ENCODE measurements at places on chromosomes 5 and 9.

DNA sequence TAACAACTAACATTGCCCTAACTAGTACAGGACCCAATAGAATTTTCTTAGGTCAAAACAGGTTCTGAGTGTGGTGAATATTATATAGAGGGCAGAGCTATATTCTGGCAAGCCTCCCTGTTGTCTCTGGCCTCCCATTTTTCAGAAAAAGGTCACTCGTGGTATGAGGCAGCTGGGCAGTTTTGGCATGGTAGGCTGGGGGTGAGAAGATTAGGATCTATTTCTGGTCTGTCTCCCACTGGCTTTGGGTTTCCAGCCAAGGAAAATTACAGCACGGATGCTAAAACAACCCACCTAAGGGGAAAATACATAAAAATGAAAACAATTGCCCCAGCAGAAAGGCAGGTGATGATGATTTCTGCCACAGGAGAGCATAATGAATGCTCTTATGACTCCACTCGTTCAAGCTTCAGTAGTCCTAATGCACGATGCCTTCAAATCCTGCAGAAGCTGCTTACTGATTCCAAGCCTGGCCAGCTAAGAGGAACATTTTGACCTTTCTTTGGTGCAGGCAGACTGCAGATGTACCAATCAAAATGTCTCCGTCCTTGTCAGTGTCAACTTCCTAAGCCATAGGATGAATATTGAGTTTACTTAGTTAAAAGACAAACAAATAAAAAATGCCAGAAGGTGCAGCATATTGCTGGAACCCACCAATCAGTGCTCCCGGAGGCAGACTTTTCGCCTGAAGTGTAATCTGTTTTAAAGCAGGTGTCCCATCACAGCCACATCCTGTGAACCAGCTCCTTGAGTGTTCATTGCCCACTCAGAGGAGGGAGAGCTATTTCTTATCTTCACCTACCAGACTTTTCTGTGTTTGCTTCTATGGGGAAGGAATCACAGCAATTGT, 435.4 kb downstream of the ZSWIM6 start:
- no peak for DNase-seq

- no peak for DNase-seq
These were observed 258.1 kb upstream of the EDIL3 start for GRCh38 chr5:84642795-84643194.

GRCh38 chr5:141477815-141478214, 2.0 kb downstream of the PCDHGC3 start:
- DNase-seq = no peak

DNA sequence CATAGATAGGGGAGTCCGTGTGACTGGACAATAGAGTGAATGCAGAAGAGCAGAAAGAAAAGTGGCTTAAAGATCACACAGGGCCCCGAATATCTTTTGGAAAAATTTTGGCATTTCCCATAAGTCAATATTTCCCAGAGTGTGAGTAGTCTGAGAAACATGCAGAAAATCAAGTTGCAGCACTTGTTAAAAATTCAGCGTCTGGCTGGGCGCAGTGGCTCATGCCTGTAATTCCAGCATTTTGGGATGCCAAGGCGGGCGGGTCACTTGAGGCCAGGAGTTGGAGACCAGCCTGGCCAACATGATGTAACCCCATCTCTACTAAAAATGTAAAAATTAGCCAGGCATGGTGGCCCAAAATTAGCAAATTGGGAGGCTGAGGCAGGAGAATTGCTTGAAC, 227.0 kb downstream of the DRD1 start:
- DNase-seq = no peak

DNA sequence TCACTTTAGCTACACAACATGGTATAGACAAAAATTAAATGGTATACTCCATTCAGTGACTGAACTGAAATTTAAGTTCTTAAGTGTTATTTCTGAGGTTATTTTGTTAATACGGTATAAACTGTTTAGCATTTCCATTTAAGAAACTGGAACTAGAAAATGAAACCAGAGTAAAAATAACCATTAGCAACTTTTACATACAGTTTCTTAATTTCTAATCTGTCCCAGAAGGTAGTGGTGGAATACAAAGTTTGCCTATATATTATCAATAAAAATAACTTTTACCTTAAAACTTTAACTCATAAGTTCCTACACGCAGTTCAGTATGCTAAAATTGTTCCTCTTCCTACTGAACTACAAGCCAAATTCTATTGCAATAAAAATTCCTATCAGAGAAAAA, 10.3 kb downstream of the GOLPH3 start:
- no peak for DNase-seq

GRCh38 chr5:61631438-61631941, 299.4 kb downstream of the ZSWIM6 start:
- DNase-seq = no peak

GRCh38 chr5:168443950-168444700, 42.1 kb upstream of the RARS1 start:
- DNase-seq = no peak

- DNase-seq = no peak
These were observed 473.1 kb upstream of the GRAMD2B start for GRCh38 chr5:125950012-125950615.

GRCh38 chr5:159663986-159664385, 252.3 kb upstream of the ADRA1B start:
- no peak for DNase-seq

DNA sequence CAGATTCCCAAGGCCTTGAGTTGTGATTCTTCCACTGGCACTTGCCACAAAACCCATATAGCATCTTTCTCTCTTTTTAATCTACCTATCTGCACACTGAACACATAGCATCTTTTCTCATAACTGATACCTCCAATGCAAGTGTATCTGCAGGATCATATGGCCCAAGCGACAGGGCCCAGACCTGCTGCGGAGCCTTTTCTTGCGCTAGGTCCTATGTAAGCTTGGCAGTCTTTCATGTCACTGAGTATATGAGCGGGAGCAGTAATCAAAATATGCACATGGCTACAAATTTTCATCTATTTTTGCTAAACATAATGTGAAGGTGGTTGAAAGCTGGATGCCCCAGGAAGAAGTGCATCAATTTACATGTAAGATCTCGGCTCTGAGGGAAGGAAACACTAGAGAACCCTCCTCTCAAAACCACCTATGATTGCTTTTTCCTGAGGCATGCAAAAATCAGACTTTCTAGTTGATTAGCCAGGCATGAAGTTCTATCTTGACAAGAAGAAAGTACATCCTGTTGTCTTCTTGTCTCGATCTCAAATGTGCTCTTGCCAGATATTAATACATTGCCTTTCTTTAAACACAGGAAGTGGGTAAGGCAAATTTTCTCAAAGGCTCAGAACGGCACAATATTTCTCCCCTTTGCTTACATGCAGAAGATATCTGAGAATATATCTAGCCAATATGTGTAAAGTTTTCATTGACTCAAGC, 26.9 kb upstream of the CEMIP2 start:
- peak; percentile 62 for DNase-seq

DNA sequence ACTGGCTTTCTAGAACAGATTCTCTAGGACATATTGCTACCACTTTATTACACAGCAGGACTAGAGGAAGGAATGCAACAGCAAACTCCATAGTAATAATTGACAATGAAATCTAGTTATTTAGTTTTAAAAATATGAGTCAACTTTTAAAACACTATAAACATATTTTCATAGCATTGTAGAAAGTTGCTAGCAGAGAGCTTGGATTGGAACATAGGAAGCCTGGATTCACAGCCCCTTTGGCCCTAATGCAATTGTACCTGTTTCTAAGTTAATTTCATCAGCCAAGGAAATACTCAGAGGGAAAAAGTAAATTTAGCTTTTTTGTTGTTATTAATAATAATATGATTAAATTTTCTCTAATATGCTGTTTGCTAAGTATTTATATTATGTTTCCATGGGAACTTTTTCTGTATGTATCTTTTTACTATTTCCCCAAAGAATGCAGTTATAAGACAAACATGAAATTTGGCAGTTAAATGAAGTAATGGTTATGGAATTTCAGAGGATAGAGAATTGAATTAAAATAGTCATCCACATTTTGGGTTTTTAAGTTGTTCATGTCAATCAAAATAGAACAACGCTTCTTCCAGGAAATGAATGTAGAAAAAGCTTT, 45.6 kb downstream of the VCAN start:
- no peak for DNase-seq

- peak; percentile 2 for DNase-seq
These were observed 34.5 kb upstream of the SLC46A2 start for GRCh38 chr9:112925058-112925641.

- DNase-seq = no peak
These were observed 26.2 kb downstream of the OSMR start for GRCh38 chr5:38871790-38872551.

DNA sequence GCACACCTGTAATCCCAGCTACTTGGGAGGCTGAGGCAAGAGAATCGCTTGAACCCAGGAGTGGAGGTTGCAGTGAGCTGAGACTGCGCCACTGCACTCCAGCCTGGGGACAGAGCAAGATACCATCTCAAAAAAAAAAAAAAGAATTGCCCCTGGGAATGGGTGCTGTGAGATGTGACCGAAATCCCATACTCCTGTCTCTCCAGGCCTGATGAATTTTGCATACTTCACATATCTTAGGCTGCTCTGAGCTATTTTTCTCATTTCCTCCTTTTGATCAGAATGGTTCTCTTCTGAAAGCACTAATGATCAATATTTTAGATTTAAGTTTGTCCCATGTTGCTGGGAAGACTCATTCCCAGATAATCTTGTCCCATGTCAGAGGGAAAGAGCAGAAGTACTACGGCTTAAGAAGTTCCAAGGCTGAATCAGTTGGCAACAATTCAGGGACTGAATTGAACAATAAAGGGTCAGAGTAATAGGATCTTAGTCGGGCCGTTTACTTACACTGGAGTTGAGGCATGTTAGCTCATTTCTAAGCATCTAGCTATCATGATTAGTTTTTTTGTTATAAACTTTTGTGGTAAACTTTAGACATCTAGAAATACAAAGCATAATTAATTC, 44.2 kb upstream of the TENT2 start:
- DNase-seq = no peak

DNA sequence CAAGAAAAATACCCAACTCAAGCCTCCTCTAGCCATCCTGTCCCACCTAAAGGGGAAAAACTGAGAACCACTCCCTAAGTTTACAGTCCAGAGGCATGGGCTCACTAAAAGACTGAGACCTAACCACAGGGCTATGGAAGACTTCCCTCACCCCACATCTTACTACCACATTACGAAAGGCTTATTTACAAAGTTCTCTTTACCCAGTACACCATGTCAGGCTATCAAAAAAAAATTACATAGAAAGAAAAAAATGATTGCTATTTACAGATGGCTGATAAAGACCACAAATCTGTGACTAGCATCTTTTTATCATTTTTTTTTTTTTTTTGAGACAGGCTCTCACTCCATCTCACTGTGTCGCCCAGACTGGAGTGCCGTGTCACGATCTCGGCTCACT, 69.7 kb upstream of the TNPO1 start:
- no peak for DNase-seq

- no peak for DNase-seq
These were observed 269.8 kb downstream of the TMEM38B start for GRCh38 chr9:105964156-105964555.

- DNase-seq = no peak
These were observed 18.8 kb upstream of the RGS3 start for GRCh38 chr9:113444736-113445135.

DNA sequence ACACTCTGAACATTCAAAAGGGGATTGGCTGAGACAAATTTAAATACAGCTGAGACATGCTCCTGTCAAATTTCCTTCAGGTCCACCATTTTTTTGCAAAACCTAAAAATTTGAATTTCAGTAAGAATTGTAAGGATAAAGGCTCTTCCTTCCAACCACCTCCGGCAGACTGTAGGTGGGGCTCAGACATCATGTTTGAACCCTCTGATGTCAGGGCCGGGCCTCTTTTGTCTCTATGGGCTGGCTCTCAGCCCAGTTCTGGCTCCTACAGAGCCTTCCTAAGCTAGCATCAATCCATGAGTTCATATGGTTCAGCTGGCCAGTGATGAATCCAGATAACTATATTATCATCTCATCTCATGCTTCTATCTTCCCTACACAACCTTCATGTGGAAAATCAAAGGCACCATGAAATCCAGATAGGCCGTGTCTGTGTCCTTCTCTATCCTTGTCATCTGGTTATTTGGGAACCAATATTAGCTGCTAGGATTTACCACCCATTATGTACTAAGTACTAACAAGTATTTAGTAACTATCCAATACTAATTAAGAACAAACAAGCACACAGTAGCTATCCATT, 44.2 kb downstream of the NIPSNAP3B start:
- peak; percentile 3 for DNase-seq

GRCh38 chr5:33854733-33855151, 37.0 kb downstream of the ADAMTS12 start:
- no peak for DNase-seq

DNA sequence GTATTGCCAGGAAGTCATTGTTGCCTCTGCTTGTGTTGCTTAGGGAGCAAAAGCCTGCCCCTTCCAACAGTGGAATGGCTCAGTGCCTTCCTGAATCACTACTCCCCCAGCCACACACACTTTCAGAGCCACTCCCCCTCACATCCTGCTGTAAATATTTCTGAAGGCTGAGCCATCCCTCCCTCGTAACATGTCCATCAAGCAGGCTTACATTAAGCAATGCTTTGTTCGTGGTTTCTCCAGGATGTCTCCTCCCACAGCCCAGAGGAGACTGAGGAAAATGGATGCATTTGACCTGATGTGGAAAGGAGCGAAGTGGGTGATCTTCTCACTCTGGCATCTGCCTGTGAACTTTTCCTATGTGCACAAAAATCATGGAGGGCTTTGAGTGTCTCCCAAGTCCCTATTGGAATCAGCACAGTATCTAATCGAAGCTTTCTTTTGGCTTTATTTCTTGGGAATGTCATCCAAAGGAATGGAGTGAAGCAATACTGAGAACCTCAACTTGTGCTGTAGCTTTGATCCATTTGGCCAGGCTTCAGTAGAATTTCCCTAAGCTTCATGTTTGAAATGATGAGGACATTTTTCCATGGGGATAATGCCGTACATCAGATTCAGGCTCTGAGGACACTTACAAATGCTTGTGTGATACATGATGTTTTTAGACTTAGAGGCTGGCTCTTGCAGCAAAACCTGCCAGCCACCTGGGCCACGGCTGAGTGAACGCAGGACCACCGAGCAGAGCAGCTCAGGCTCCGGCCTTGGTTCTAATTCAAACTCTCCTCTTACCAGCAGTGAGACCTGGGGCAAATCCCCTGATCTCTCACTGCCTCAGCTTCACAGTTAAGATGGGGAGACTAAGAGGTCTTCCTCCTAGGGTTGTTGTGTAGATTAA, 389.1 kb downstream of the ENC1 start:
- DNase-seq = no peak

DNA sequence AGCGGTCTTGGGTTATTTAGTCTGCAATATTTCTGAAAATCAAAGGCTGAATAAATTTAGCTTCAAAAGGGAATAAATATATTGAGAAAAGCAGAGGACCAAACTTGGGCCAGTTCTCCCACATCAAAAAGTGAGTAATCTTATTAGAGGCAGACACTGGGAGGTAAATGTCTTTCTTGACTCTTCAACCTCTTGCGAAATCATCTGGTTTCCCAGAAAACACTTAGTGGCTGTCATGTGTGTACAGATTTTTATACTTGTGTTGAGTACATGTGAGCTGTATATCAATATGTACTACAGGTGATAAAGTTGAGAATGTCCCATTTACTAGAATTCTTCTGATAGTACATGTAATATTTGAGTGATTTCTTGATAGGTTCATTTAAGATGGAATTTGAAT, 454.9 kb downstream of the PRR16 start:
- no peak for DNase-seq

- no peak for DNase-seq
These were observed 267.9 kb upstream of the PDE4D start for GRCh38 chr5:60161340-60161934.

- DNase-seq = no peak
These were observed 207.8 kb downstream of the ENC1 start for GRCh38 chr5:74432721-74433120.
